ENCODE measurements at places on chromosomes 1 and 21. TPM values are rescaled to one million over a fixed set of nuclear protein-coding genes. Genes with fewer than 3 reads are reported as not detected.

DNA sequence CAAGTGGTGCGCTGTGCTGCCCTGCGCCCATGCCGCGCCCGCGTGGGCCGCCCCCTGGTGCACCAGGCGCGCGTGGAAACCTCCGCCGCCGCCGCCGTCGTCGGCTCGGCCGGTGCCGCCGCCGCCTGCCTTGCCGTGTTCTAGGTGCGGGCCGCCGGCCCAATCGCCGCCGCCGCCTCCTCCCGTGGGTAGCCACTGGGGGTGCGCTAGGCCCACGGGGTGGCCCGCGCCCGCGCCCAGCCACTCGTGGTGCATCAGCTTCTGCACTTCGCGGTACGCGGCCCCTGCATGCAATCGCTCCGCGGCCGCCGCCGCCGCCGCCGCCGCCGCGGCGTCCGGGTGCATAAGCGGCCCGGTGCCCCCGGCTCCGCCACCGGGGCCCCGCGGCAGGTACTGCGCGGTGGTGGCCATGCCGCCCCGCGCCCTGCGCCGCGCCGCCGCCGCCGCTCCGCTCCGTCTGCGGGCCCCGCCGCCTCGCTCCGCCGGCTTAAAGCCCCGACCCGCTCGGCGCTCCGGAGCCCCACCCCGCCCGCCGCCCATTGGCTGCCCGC, at the start of gene POU3F1:
POU3F1 (minus strand) TSS at position 461 of the 551 bp plus-strand sequence; CDS start at position 411, 50 bp downstream.
- H3K27me3 ChIP-seq, result peaks cover 11% of the 10 kb centered on the region
- H3K36me3 ChIP-seq, result no peaks in the 10 kb centered on the region
- no peak within 1 kb of the TSS for H3K27ac ChIP-seq
- peak within 1 kb of the TSS; percentile 53 for H3K4me3 ChIP-seq
- no peak for DNase-seq
- peaks cover 4% of the 10 kb centered on the region for H3K4me1 ChIP-seq

Gene ALPL
- total RNA-seq, result 0.82 TPM

DNA sequence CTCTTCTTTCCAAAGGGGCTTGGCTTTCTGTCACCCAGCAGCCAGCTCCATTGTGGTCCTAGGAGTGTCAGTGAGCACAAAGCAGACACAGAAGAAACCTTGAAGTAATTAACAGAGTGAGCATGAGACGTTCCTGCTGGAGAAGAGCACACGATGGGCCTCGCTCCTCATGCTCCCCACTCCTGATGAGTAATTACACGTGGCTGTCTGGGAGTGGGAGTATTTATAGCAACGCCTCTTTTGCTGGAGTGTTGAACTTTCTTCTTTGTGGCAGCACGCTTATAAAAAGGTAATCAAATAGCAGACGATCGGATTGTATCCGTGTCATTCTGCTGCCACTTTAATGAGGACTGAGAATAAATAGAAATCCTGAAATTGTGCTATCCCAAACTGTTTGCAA, 185.8 kb downstream of the CAMTA1 start:
- H3K4me1 ChIP-seq, result peaks cover 3% of the 10 kb centered on the region
- H3K27me3 ChIP-seq, result no peaks in the 10 kb centered on the region
- no peak for DNase-seq

- H3K4me1 ChIP-seq, result no peaks in the 10 kb centered on the region
- H3K27ac ChIP-seq, result no peak overlapping the region
- no peaks in the 10 kb centered on the region for H3K36me3 ChIP-seq
- no peak for DNase-seq
- no peak overlapping the region for H3K4me3 ChIP-seq
- H3K27me3 ChIP-seq, result peaks cover 4% of the 10 kb centered on the region
Observed at GRCh38 chr1:208256556-208256955, 12.4 kb upstream of the PLXNA2 start.

GRCh38 chr1:51648180-51649109, 31.6 kb downstream of the OSBPL9 start:
- H3K4me3 ChIP-seq, result no peak overlapping the region
- H3K4me1 ChIP-seq, result peaks cover 22% of the 10 kb centered on the region
- no peak for DNase-seq
- H3K27me3 ChIP-seq, result no peaks in the 10 kb centered on the region
- peak overlapping the region; percentile 57 for H3K27ac ChIP-seq

All from Panc1 (cell line).